Activated naive CD4-positive, alpha-beta T cell (primary cell): ENCODE measurements at places on chromosomes 16 and 17.

- no peak for DNase-seq
These were observed 21.0 kb upstream of the FMNL1 start for GRCh38 chr17:45200701-45201100.

- no peak for DNase-seq
These were observed 187.5 kb upstream of the CDH11 start for GRCh38 chr16:65309354-65309753.

DNA sequence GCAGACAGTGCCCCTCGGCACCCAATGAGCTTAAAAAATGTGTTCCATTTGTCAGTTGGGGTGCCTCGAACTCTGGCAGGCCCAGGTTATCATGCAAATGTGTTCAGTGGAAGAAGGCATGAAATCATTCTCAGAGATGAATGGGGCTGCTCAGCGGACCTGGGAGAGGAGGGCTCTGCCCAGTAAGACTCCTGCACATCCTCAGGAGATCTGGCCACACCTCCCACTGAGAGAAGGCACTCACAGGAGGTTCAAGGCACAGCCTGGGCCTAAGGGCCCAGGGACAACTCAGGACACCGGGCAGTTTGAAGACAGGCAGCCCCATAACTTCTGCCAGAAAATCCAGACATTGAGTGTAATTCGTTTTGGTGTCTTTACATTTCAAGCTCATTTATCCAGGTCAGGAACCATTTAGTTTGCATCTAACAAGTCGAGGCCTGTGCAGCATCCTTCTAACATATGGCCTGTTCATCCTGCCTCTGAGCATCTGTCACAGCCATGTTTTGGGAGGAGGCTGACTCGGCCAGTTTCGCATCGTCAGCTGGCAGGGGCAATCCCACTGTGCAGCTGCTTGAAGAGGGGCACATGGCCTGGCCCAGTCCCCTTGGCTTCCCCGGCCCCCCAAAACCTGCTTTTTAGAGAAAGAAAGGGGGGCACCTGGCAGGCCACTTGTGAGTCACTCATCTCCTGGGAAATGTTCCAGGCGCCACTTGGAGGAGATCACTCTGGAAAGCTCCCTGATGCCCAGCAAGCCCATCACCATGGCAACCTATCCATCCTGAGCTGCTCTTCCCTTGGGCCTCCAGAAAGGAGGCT is 31.2 kb upstream of the BCAR1 start:
- DNase-seq: no peak

DNA sequence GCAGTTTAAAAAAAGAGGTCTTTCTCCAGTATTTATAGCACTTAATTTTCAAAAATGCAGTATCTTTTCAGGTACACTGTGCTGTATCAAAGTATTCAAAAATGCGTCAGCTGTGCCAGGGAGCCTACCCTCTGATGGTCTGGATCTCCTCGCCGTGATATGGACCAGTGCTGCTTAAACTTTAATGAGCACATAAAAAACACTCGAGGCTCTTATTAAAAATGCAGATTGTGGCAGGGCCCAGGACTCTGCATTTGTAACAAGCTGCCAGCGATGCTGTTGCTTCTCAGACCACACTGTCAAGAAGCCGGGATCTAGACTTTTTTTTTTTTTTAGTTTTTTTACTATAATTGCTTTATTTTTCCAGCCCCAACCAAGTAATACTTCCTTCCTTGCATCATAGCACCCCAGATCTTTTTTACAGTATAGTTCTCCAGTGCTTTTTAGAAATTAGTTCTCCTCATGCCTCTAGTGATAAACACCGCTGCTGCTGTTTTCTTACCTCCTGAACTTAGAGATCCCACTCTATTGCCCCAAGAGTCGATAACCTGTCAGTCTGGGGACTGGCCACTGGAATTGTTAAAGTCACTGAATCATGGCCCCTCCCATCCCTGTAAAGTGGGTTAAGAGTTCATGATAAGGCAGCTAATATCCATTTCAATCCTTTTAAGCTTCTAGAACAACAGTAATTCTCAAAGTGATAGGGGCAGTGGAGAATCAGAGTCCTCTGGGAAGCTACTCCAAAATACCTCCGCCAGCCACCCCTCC is 1.6 kb upstream of the SMARCD2 start:
- DNase-seq: no peak

GRCh38 chr16:75837264-75837663 is 111.0 kb upstream of the CPHXL start:
- no peak for DNase-seq

- DNase-seq: no peak
These were observed 412.5 kb downstream of the CA10 start for GRCh38 chr17:51745993-51746392.

GRCh38 chr17:20116683-20117309 is 107.6 kb downstream of the SPECC1 start:
- DNase-seq: no peak

DNA sequence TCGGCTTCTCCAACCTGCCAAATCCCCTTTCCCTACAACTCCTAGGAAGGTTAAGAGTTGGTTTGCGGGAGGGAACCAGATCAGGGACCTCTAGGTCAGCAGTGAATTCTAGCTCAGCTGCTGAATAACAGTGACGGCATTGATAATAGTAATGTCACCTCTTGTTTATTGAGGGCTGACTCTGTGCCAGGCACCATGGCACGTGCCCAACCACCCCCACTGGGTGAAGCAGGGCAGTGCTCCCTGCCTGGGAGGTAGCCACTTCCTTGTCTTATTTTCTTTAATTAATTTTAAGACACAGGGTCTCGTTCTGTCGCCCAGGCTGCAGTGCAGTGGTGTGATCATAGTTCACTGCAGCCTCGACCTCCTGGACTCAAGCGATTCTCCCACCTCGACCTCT is 5.5 kb upstream of the PPL start:
- DNase-seq: no peak

- DNase-seq: no peak
These were observed 15.6 kb upstream of the CLEC10A start for GRCh38 chr17:7095625-7096024.

DNA sequence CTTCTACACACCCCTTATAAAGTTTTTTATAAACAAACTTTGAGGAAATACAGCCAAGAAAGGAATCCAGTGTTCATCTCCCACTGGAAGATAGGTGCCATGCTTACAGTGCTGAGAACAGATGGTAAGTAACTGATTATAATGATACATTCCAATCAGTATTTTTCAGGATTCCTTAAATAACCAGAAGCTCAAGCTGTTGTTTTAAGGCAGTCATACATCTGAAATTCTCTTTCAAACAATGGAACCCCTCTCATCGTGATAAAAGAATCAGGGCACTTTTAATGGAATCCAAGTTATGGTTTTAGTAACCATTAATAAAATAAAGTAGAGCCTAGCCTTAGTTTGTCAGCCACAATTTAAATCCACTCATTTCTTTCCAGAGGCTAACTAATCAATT is 56.1 kb upstream of the STAC2 start:
- no peak for DNase-seq

- no peak for DNase-seq
These were observed 91.0 kb upstream of the CBX4 start for GRCh38 chr17:79930062-79930876.

GRCh38 chr16:50259334-50260205 is 6.8 kb upstream of the ADCY7 start:
- no peak for DNase-seq

- DNase-seq: no peak
These were observed 4.7 kb downstream of the HOXB2 start for GRCh38 chr17:48540213-48540612.

GRCh38 chr17:75518201-75518600 is 1.9 kb downstream of the TSEN54 start:
- DNase-seq: no peak

GRCh38 chr17:81492202-81492601 is 20.4 kb downstream of the ACTG1 start:
- DNase-seq: no peak

- no peak for DNase-seq
These were observed 20.6 kb downstream of the HS3ST3B1 start for GRCh38 chr17:14321476-14321949.

DNA sequence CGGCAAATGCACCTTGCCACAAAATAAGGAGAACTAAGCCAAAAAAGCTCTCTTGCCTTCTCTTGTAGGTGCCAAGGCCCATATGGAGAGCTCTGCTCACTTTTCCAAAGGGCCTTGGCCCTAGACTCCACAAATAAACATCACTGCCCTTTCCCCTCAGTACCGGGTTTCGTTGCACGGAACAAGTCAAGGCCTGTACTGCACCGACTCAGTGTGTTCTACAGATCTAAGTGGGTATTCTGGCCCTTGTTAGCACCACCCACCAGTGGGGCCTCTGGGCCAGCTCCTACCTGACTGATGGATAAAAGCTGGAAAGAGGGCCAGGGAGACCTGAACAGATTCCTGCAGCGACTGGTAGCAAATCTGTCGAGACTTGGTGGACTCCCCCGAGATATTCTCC is 43.7 kb upstream of the GSG1L start:
- no peak for DNase-seq
